ENCODE measurements at places on chromosomes 2 and 18.

- no peak for DNase-seq
Measured at GRCh38 chr2:104939570-104940217, 85.8 kb downstream of the POU3F3 start.

GRCh38 chr2:48483506-48483905, 46.4 kb upstream of the STON1 start:
- DNase-seq, result no peak

DNA sequence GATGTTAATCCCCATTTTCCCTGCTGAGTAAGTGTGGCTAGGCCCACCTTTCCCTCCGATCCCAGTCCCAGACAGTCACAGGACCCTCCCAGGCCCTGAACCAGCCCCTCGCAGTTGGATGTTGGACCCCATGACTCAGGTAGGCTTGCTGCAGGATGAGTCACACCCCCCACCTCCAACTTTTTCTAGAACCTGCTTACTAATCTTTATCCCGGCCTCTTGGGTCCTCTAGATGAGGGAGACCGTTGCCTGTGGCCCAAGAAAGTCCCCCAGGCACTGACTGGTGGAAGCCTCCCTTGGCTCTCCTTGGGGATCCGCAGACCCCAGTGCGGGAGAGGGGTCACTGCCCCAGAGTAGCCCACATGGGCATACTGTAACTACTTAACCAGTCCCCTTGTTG, 98.5 kb downstream of the SMAD7 start:
- no peak for DNase-seq

- no peak for DNase-seq
Measured at GRCh38 chr2:32496662-32497061, 131.2 kb upstream of the TTC27 start.

- DNase-seq, result no peak
Measured at GRCh38 chr2:18475884-18476283, 84.6 kb downstream of the RDH14 start.

DNA sequence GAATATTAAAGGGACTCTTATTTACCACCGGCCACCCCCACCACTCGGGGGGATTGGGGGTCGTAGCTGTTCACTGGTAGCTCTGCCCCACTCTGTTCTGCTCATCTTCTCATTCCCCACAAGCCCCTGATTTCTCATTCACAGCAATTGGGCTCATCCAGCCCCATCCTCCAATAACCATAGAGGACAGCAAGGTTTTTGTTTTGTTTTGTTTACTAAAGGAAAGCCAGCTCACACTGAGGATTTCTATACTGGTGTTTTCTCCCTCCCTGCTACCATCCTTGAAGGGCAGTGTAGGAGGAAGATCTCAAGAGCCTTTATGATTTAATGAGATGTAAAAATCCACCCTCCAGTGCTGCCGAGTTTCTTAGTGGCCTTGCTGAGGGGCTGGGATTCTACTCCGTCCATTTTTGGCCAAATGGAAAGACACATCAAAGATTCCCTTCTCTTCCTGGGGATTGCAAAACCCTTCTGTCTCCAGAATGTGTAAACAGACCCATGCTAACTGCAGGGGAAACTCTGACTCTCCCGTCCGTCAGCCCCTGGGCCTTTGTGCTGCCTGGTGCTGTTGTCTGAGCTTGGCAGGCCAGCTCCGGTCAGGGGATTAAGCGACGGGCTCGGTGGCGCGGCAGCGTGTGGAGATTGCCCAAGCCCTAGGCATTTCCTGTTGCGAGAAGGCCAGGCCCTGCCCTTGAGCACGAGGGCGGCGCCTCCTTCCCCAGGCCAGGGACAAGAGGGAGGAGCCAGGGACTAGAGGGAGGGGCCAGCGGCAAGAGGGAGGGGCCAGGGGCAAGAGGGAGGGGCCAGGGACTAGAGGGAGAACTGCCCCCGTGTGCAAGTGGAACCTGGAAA, 165.0 kb downstream of the ANTXR1 start:
- no peak for DNase-seq

GRCh38 chr2:140348826-140349225, 1568.6 kb upstream of the NXPH2 start:
- DNase-seq, result no peak

DNA sequence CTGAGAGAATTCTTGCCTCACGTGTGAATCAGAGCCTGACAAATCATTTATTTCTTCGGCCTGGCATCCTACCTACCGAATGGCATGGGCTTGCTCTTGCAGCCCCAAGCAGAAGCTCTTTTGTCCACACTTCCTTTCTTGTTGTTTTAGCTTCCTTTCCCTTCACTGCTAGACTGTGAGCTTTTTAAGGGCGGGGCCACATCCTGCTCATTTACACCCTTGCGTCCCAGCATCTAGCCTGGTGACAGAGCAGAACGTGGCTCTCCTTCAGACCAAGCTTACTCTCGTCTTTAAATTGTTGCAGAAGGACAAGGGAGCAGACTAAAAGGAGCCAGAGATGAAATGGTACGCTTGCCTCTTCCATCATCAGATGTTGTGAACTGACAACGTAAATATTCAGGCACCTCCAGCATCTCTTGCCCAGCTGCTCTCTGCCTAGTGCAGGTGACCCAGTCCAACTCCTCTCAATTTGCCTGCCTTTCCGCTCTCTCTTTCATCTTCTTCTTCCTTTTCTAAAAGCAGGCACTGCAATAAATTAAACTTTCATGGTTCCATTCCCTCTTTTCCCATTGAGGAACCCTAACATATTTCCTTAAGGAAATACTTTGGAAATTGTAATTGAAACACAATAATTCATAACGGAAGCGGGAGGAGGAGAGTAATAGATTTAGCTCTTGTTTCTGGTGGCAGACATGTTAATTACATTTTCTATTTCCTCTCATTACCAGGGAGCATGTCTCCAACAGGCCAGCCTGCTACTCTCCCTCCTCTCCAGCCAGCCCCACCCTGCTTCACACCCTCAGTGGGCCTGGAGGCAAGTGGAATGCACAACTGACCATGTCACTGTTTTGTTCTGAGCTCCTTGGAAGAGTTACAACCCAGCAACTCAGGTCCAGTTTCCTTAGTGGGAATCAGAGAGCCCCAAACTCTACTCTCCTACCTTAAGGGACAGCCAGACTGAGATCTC, 228.1 kb upstream of the TRIB2 start:
- DNase-seq, result no peak

DNA sequence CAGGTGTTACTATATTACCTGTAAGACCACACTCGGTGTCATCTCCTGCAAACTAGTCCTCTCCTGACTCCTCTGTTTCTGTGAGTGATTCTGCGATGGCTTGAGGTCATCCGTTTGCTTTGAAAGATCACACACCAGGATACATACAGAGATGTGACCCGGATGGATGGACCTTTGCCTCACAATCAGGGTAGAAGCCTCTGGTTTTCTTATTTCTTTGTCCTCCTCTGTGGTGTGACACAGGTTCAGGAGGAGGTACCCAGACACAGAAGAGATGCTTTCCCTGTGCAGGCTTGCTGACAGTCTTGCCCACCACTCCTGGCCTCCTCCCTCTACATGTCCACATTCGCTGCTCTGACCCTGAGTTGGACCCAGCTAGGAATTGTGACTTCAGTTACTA, 34.6 kb downstream of the PSD4 start:
- DNase-seq, result no peak

- DNase-seq, result no peak
Measured at GRCh38 chr2:160343404-160343803, 143.3 kb upstream of the ITGB6 start.

DNA sequence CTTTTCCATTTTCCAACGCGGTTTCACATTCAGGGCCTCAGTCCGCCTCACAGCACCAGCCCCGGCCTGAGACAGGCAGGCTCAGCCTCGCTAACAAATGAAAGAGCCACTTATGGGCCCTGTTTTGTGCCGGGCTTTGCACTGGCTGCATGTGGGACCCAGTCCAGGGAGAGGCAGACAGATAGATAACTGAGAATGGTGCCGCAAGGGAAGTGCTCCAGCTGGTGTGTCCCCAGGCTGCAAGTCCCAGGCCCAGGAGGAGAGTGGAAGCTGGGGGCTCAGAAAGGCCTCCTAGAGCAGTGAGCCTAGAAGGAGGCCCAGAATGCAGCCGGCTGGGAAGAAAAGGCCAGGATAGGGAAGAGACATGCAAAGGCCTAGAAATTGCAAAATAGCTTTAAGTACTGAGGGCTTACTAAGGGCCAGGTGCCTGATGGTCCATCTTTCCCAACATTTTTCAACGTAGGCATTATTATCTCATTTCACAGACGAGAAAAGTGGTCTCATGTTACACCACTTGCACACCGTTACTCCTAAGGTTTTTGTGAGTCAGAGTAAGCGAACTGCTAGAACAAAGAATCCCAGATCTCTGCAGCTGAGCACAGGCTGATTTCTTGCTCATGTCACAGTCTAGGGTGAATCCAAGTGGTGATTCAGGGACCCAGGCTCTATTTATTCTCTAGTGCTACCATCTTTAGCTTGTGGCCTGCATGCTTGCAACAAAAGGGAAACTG, 26.0 kb downstream of the ADRA2B start:
- no peak for DNase-seq

DNA sequence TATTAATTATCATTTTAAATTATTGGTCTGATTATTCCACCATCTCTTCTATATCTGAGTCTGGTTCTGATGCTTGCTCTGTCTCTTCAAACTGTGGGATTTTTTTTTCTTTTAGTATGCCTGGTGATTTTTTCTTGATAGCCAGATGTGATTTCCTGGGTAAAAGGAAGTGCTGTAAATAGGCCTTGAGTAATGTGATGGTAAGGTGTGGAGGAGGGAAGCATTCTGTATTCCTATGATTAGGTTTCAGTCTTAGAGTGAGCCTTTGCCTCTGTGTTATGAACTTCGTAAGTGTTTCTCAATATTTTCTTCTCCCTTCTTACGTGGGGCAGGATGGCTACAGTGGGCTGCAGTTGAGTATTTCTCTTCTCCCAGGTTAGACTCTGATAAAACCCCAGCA, 103.0 kb downstream of the EHBP1 start:
- DNase-seq, result no peak

DNA sequence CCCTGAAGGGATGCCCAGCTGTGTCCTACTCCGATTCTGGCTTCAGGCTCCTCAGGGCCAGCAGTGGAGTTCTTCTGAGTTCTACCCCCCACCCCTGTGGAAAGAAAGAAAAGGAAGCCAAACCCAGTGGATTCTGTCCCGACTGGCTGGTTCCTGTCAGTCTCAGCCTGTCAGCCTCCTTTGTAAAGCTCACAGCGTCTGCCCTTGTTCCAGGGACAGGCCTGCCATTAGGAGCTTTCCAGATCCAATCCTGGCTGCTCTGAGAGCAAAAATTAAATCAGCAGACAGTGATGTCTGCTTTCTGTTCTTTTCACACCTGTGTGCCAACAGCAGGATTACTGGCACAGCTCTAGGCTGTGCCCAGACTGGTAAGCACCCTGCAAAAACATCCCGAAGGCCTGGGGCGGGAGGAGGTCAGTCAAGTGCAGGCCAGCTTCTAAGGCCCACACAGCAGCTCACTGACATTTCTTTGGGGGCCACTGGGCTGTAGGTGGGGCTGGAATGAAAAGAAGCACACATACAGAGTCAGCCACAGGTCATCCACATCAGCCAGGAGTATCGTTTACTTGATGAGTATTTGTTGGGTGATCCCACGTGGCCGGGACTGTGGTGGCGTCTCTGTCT, 69.1 kb downstream of the EHD3 start:
- DNase-seq, result no peak

- DNase-seq, result no peak
Measured at GRCh38 chr18:36580874-36581750, 247.7 kb downstream of the TPGS2 start.

DNA sequence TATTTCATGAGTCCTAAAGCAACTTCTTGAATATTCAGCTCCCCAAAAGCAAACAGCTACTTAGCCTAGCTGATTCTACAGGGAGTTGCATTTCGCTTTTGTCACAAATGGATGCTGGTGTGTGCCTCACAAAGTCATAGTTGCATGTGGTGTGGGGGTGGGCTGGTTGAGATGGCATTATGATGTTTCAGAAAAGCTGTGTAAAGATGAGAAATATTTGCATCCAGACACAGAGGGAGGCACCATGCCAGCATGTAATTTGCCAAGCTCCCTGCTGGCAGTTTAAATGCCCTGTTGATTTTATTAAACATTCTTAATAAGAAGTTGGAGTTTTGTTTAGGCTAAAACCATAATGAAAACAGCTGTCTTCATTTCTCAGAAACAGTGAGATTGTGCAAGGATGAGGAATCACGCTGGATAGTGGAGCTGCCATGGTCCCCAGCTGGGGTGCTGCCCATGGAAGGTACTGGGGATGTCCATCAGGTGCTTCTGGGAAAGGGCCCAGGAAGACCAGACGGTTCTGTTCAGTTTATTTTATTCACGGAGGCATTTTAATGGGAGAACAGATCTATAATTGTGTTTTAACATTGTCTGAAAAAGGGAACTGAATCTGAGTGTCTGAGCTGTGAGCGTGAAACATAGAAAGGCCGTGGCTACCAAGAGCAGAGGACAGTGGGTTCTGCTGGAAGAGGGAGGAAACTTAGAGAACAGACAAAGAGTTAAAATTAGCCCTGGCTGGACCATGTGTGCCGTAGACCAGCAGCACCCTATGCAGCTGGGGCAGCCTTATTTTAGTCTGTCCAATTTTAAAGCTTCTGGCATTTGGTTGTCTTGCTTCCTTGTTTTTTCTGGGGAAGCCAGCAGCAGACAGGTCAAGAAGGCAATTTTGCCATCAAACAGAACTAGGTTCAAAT, 177.1 kb downstream of the FAM210A start:
- DNase-seq, result no peak

GRCh38 chr18:9700261-9700796, 7.8 kb upstream of the RAB31 start:
- DNase-seq, result no peak

GRCh38 chr2:168233166-168233565, 14.2 kb downstream of the STK39 start:
- DNase-seq, result no peak

DNA sequence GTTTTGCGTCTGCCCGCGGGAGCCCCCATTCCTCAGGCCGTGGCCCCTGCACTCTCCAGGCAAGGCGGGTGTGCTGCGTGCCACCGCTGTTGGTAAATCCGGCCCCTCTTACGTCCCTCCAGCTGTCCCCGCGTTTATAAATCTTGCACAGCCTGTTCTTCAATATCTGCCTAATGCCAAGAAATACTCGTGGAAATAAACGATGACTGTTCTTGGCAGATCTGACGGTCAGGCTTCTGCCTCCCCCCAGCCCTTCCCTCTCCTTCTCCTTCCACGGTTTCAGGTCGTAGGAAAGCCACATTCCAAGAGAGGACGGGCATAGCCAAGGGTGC, 20.5 kb downstream of the ODC1 start:
- DNase-seq, result no peak

GRCh38 chr2:138060301-138060635, 96.0 kb downstream of the HNMT start:
- DNase-seq, result no peak
